A549 treated with RU486 at 1 μM for 4 hours (cell line): ENCODE measurements at places on chromosomes 6 and 20. TPM values are rescaled to one million over a fixed set of nuclear protein-coding genes. Genes with fewer than 3 reads are reported as not detected.

The GPR63 gene
- 0.33 to 0.75 TPM (median 0.64 TPM) in 5 replicates for total RNA-seq

The POM121L2 gene
- not detected in 5 replicates for total RNA-seq

The DPPA5 gene
- not detected in 5 replicates for total RNA-seq

The ZSCAN23 gene
- total RNA-seq = not detected in 5 replicates

The LAMA5 gene
- 195 to 408 TPM (median 321 TPM) in 5 replicates for total RNA-seq

The MROH8 gene
- total RNA-seq = 0.81 to 2.2 TPM (median 1.0 TPM) in 5 replicates

The HMGN3 gene
- 56.0 to 72.1 TPM (median 64.7 TPM) in 5 replicates for total RNA-seq

The ARMH2 gene
- total RNA-seq = not detected in 5 replicates

The SLC16A10 gene
- 0.30 to 0.51 TPM (median 0.38 TPM) in 5 replicates for total RNA-seq

The SGK2 gene
- total RNA-seq = 10.2 to 11.0 TPM (median 10.6 TPM) in 5 replicates

The OPRM1 gene
- total RNA-seq = not detected in 5 replicates

The IL17A gene
- not detected in 5 replicates for total RNA-seq

The WFDC6 gene
- total RNA-seq = not detected in 5 replicates

The FOXS1 gene
- total RNA-seq = 0.46 to 1.2 TPM (median 0.77 TPM) in 5 replicates

The VWA7 gene
- total RNA-seq = 1.2 to 2.0 TPM (median 1.7 TPM) in 5 replicates

The OLIG3 gene
- not detected in 5 replicates for total RNA-seq

The LINC00237 gene
- total RNA-seq = not detected in 5 replicates
